ENCODE measurements at places on chromosomes 4 and X.
A peak's percentile ranks its signal among the peaks of the same experiment; 100 is the strongest.

DNA sequence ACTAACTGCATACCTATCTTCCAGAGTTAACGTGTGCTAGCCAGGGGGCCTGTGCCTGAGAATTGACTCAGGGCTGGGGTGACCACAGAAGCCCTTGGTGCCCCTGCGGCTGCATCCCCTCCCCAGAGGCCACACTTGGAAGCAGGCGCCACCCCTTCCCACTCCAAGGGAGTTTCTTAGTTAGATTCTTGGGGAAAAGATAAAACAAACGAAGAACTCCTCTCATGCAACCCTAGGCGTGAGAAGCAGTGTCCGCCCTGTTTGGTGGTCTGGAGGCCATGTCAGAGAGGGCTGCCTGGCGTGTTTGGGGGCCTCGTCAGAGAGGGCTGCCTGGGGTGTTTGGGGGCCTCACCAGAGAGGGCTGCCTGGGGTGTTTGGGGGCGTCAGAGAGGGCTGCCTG is 50.3 kb upstream of the HGFAC start:
- H3K36me3 ChIP-seq: peaks cover 3% of the 10 kb centered on the region
- DNase-seq: no peak
- no peaks in the 10 kb centered on the region for H3K27me3 ChIP-seq
- no peak overlapping the region for H3K27ac ChIP-seq
- H3K4me1 ChIP-seq: peaks cover 34% of the 10 kb centered on the region

GRCh38 chr4:168674866-168675265 is 178.0 kb downstream of the PALLD start:
- H3K36me3 ChIP-seq: peaks cover 12% of the 10 kb centered on the region
- H3K27ac ChIP-seq: no peak overlapping the region
- H3K27me3 ChIP-seq: peaks cover 2% of the 10 kb centered on the region

DNA sequence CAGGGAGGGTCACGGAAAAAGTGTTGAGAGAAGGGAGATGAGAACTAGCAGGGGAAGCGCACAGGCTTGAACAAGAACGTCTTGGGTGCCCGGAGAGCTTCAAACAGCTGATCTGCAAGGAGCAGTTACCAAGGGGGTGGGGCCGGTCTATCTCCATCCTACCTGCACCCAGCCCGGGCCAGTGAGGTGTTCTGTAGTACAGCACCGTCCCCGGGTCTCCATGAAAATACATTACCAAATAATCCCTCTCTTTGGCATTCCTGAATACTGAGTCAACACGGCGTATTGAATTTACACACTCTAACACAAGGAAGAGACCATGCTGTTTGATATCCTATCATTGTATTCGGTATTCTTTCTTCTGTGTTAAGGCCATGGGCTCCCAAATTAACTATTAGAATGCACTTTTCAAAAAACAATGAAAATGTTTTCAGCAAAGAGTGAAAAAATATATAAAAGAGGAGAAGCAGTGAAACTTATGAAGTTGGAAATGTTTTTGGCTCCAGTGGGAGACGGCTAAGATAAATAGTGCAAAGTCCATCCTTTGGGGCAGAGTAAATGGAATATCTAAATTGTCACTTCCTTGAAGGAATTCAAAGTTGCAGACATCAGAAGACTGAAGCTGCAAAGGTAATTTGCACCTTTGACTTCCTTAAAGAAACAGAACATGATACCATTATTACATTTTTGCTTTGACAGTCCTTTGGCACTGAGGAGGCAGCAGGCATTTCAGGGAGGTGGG is 90.3 kb downstream of the DHRSX start:
- no peak overlapping the region for H3K4me3 ChIP-seq
- DNase-seq: no peak
- H3K27ac ChIP-seq: no peak overlapping the region
- no peaks in the 10 kb centered on the region for H3K27me3 ChIP-seq

DNA sequence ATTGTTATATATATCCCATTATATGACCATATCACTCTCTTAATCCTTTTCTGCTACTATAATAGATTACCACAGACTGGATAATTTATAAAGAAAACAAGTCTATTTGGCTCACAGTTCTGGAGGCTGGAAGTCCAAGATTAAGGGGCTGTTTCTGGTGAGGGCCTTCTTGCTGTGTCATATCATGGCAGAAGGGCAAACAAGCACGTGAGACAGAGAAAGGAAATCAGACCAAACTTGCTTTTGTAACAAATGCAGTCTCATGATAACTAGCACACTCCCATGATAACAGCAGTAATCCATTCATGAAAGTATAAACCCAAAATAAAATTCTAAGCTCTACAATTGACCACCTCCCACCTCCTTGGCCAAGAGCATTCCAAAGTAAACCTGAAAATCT is 16.3 kb upstream of the TAB3 start:
- no peak overlapping the region for H3K27ac ChIP-seq
- no peaks in the 10 kb centered on the region for H3K4me1 ChIP-seq
- peaks cover 5% of the 10 kb centered on the region for H3K27me3 ChIP-seq
- no peaks in the 10 kb centered on the region for H3K36me3 ChIP-seq

- no peaks in the 10 kb centered on the region for H3K4me1 ChIP-seq
- H3K27me3 ChIP-seq: peaks cover 5% of the 10 kb centered on the region
- H3K4me3 ChIP-seq: no peak overlapping the region
- no peak overlapping the region for H3K27ac ChIP-seq
Observed at GRCh38 chr4:53956053-53956452, 108.4 kb downstream of the CHIC2 start.

- H3K27ac ChIP-seq: peak within 1 kb of the TSS; percentile 79
- peaks cover 1% of the 10 kb centered on the region for H3K4me1 ChIP-seq
- H3K27me3 ChIP-seq: peaks cover 4% of the 10 kb centered on the region
- DNase-seq: peak; percentile 87
- H3K36me3 ChIP-seq: no peaks in the 10 kb centered on the region
Observed at GRCh38 chrX:78747489-78747888, at the start of gene LPAR4. LPAR4 (plus strand) TSS chrX:78747720; CDS start chrX:78754870, 7,150 bp downstream.

GRCh38 chr4:184441461-184442313 is 32.7 kb downstream of the IRF2 start:
- peaks cover 4% of the 10 kb centered on the region for H3K36me3 ChIP-seq
- peaks cover 29% of the 10 kb centered on the region for H3K4me1 ChIP-seq
- DNase-seq: peak; percentile 59
- peak overlapping the region; percentile 73 for H3K27ac ChIP-seq
- H3K27me3 ChIP-seq: no peaks in the 10 kb centered on the region

DNA sequence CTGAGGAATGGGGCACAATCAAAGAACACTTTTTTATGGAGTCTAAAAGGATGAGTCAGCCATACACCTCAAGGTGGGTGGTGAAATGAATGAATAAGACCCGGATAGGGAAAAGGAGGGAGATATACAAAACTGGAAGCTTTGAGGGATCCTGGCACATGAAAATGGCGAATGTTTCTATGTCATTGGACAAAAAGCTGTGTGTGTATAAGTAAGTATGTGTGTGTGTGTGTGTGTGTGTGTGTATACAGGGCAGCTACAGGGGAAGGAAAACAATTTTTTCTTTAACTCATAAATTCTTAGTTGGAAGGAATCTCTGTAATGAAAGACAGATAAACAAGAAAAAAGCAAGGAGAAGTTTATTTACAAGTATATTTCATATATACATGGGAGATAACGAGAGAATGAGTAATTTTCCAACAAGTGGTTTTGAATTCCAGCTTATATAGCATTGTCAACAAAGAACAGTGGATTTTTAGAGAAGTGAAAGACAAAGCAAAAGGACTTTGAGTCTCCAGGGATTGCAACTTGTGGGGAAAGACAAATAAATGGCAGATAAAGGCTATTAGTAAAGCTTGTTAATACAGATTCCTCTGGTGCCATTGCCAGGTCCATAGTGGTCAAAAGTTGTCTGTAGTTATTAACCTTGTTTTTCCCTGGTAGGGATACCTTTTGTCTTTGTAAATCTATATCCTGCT is 99.7 kb downstream of the MMRN1 start:
- DNase-seq: no peak
- no peak overlapping the region for H3K27ac ChIP-seq
- no peaks in the 10 kb centered on the region for H3K27me3 ChIP-seq
- H3K4me1 ChIP-seq: no peaks in the 10 kb centered on the region

DNA sequence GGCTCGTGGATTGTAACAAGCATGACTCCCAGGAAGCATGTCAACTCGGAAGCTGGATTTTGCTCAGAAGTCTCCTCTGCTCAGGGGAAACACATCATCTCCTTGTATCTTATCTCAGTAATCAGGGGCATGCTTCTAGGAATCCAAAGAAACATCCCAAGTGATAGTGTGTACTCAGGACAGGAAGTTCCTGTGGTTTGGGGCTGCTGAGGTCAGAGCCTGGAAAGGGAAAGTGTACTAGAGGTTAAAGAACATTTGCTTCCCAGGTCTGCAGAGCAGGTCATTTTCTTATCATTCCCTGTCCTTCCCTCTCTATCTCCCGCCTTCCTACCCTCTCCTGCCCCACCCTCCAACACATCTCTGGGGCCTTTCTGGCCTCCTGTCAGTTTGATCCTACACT is 38.8 kb downstream of the SLC34A2 start:
- DNase-seq: no peak
- H3K36me3 ChIP-seq: no peaks in the 10 kb centered on the region
- no peaks in the 10 kb centered on the region for H3K27me3 ChIP-seq
- H3K27ac ChIP-seq: no peak overlapping the region
- no peak overlapping the region for H3K4me3 ChIP-seq

DNA sequence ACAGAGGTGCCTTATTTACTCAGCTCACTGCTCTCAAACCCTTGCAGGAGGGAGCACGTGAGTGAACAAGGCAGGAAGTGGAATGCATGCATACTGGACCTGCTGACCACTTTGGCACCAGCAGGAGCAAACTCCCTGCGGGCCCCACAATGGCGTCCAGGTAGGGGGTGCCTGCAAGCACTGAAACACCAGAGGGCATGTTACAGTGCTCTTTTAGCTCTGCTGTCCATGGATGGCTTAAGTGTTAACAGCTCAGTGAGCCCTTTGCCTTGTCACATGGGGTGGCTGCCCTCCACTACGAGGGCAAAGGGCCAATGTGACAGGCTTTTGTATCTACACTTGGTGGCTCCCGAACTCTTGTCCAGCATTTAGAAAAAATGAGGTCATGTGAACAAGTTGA is 199.5 kb upstream of the UGT8 start:
- no peak overlapping the region for H3K4me3 ChIP-seq
- no peaks in the 10 kb centered on the region for H3K27me3 ChIP-seq
- no peaks in the 10 kb centered on the region for H3K4me1 ChIP-seq
- no peaks in the 10 kb centered on the region for H3K36me3 ChIP-seq
- H3K27ac ChIP-seq: no peak overlapping the region

DNA sequence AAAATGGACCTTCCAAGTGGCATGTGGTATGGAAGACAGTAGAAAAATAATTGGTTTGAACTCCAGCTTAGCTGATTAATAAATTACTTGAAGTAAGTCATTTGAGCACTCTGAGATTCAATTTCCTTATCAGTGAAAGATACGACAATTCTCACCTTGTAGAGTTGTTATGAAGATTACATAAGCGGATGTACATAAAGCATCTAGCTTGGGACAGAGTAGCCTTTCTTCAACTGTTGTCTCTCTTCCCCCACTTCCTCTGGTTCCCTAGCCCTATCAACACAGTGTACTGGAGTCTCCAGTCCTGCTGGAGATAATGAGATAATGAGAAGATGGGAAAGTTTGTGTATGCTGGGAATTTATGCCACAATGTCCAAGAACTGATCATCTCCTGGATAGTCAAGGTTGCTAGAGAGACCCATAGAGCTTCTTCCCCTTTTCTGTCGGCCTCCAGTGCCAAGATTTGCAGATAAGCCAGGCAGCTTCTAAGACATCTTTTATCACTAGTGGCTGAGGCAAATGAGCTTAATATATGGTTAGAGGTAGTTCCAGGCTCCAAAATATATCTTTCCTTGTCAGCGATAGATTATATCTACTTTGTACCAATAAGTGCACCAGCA is 33.9 kb downstream of the VSIG4 start:
- H3K4me3 ChIP-seq: no peak overlapping the region
- no peaks in the 10 kb centered on the region for H3K27me3 ChIP-seq
- no peaks in the 10 kb centered on the region for H3K4me1 ChIP-seq
- no peak overlapping the region for H3K27ac ChIP-seq
- no peaks in the 10 kb centered on the region for H3K36me3 ChIP-seq

GRCh38 chr4:180828455-180829018 is 1414.7 kb upstream of the TENM3 start:
- no peaks in the 10 kb centered on the region for H3K27me3 ChIP-seq
- peaks cover 6% of the 10 kb centered on the region for H3K4me1 ChIP-seq
- H3K4me3 ChIP-seq: no peak overlapping the region
- no peaks in the 10 kb centered on the region for H3K36me3 ChIP-seq

DNA sequence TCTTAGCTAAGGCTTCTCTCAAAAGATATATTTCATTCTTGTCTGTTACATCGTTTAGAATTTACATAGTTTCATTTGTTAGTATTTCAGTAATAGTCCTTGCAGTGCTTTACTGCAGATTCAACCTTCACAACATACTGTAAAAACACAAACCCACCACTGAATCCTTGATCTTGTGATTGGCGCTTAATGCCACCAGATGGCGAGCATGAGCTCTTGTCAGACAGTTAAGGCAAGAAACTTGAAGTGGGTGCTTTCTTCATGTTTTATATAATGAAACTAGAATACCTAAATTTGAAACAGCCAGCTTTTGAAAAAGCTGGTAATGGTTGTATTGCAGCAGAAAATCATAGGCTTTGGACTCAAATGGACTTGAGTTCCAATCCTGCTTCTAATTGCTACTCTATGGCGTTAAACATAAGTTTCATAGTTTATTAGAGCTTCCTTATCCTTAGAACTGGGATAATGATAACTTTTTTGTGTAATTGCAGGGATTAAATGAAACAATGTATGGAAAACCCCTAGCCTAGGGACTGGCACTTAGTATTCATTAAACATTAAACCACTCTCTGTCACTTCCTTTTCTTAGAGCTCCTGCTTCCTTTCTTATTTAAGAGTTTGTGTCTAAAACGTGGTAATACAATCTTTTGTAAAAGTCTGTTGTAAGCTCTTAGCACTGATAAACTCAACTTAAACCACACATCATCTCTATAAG is 95.1 kb downstream of the USP9X start:
- H3K4me3 ChIP-seq: no peak overlapping the region
- H3K27ac ChIP-seq: no peak overlapping the region
- H3K27me3 ChIP-seq: peaks cover 3% of the 10 kb centered on the region
- H3K36me3 ChIP-seq: peaks cover 16% of the 10 kb centered on the region
- peak; percentile 72 for DNase-seq

- H3K36me3 ChIP-seq: no peaks in the 10 kb centered on the region
- DNase-seq: no peak
- H3K4me1 ChIP-seq: no peaks in the 10 kb centered on the region
- H3K4me3 ChIP-seq: no peak overlapping the region
Observed at GRCh38 chr4:42781315-42781714, 111.2 kb upstream of the GRXCR1 start.

DNA sequence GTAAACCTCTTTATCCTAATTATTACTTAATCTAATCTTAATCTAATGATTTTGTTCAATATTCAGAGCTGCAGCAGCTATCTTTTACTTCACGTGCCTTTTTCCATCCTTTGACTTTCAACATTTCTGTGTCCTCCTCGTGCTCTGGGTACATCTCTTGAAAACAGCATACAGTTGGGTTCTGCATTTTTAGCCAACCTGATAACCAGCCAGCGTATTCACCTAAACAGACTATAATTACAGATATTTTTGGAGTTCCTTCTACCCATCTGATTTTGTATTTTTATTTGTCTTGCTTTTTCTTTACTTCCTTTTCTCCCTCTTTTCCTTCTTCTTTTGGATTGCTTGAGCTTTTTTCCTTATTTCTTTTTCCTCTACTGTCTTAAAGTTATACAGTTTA is 16.2 kb upstream of the JAKMIP1 start:
- peaks cover 17% of the 10 kb centered on the region for H3K27me3 ChIP-seq
- H3K27ac ChIP-seq: no peak overlapping the region
- peaks cover 3% of the 10 kb centered on the region for H3K4me1 ChIP-seq
- no peak overlapping the region for H3K4me3 ChIP-seq
- no peak for DNase-seq
